ENCODE measurements at places on chromosomes 12 and 14. TPM values are rescaled to one million over a fixed set of nuclear protein-coding genes. Genes with fewer than 3 reads are reported as not detected.

GRCh38 chr14:42174357-42174756 lies 567.7 kb downstream of the LRFN5 start:
- no peak for DNase-seq

DNA sequence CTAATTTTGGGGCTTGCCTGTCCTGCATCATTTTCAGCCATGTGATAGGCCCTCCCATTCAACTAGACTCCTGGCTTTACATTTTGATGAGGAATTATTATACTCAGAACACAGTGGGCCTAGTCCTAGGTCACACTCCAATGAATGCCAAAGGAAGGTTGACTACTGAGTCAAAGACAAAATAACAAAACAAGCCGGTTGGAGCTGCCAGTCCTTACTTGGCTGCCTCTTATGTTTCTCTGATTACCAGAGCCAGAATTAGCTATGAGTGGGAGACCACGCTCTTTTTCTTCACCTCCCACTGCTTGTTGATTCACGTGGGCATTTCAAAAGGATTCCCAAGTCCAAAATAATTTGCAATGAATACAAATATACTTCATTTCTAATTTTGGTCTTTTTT lies 78.1 kb upstream of the USP44 start:
- DNase-seq = peak; percentile 57

GRCh38 chr12:131454418-131455217 lies 256.3 kb upstream of the SFSWAP start:
- peak; percentile 13 for DNase-seq

NRIP2 gene
- not detected for total RNA-seq
